Spinal cord (tissue), 10 donors: ENCODE measurements at places on chromosomes 4 and X.

GRCh38 chrX:110162867-110163266 lies 155.0 kb downstream of the AMMECR1 start:
- no peak for DNase-seq

GRCh38 chr4:152161676-152162330 lies 374.1 kb downstream of the FBXW7 start:
- DNase-seq: peak; percentile 50

GRCh38 chrX:151752847-151753246 lies 18.3 kb downstream of the CNGA2 start:
- no peak for DNase-seq

- DNase-seq: no peak
These were observed 48.1 kb upstream of the RASGEF1B start for GRCh38 chr4:81519856-81520255.

DNA sequence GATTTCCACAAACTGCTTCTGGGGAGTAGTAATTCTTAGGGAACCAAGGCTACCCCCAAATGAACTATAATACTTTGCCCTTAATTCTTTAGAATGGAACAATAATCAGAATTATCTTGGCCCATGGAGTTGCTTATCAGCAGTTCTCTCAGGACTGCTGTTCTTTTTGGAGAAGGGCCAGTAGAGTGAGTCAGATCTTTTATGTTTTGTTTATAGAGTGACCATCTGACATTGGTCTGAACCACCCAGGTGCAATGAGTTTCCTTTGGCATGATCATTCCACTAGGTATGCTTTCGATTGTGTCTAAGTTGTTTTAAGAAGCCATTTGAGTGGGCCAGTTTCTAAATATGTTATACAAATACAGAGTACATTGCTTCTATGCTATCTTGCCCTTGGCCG lies 31.8 kb downstream of the PRRG1 start:
- peak; percentile 6 for DNase-seq

GRCh38 chrX:130083107-130083490 lies 27.2 kb downstream of the ELF4 start:
- no peak for DNase-seq

DNA sequence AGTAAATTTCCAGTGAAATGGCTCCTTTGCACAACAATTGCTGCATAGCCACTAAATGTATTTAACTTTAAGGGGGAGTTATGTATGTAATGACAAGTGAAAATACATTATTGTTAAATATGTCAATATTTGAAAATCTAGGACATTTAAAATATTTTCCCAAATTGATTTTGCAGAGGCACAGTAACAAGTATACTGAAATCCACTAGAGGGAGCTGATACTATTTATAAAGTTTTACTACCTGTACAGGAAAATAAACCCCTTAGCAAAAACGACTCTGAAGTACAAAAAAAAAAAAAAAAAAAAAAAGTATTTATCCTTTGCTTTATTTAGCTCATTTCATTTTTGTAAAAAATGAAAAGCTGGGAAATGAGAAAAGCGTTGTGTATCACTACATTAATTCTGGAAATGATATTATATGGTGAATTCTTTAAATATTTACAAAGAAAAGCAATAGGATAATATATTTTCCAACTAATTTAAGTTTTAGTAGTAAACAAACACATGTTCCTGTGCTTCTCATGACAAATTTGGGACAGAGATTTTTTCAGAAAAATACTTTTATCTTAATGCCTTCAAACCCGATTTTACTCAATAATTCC lies 727.7 kb downstream of the DMD start:
- no peak for DNase-seq

GRCh38 chr4:46886711-46887110 lies 22.3 kb downstream of the COX7B2 start:
- peak; percentile 66 for DNase-seq

- DNase-seq: no peak
These were observed 18.8 kb upstream of the GTPBP6 start for GRCh38 chrX:337331-337831.

DNA sequence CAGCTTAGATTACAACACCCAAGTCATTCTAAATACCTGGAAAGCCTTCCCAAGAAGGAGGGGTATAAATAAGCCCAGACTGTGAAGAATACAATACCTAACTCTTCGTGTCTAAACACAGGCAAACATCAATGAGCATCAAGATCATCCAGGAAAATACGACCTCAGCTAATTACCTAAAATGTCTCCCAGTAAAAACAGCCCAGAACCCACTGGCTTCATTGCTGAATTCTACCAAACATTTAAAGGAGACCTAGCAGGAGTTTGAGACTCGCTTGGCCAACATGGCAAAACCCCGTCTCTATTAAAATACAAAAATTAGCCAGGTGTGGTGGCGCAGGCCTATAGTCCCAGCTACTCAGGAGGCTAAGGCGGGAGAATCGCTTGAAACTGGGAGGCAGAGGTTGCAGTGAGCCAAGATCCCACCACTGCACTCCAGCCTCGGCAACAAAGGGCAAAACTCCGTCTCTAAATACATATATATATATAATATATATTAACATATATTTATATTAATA lies 19.1 kb upstream of the HSFX4 start:
- no peak for DNase-seq

DNA sequence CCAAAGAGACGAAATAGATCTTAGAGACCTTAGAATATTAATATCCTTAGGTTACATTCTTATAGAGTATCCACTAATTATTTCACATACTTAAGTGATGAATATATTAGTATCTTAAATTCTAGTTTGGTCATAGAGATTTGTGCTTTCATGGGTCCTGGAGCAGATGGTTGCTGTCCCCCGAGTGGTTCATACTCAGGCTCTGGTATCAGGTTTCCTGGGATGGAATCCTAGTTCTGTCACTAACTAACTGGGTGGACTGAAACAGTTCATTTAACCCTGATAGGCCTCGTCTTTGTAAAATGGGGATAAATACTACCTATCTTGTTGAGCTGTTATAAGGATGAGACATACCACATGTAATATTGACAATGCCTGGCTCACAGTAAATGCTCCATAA lies 264.6 kb downstream of the TENM3 start:
- no peak for DNase-seq

- DNase-seq: no peak
These were observed 65.7 kb upstream of the DMD start for GRCh38 chrX:33277046-33277445.

- DNase-seq: no peak
These were observed 36.7 kb downstream of the DHRSX start for GRCh38 chrX:2463973-2464676.

DNA sequence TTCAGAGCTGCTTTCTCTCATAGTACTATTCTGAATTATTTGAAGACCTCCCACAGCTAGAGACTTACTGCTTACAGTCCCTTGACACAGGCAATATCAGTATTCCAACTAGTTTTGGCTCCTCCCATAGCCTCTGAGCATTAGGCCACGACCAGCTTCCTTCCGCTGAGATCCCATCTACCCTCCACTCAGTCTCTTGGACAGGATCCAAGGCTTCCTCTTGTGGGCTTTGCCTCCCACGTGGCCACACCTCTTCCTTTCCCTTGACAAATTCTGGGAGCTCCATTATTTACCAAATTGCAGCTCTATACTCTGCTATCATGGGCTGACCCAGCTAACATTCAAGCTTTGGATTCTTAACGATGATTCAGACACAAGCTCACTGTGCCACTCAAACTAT lies 470.4 kb upstream of the GALNT7 start:
- no peak for DNase-seq

GRCh38 chrX:150503898-150504219 lies 64.6 kb upstream of the MTM1 start:
- no peak for DNase-seq
